ENCODE measurements at places on chromosomes 11 and 22. TPM values are rescaled to one million over a fixed set of nuclear protein-coding genes. Genes with fewer than 3 reads are reported as not detected.

DNA sequence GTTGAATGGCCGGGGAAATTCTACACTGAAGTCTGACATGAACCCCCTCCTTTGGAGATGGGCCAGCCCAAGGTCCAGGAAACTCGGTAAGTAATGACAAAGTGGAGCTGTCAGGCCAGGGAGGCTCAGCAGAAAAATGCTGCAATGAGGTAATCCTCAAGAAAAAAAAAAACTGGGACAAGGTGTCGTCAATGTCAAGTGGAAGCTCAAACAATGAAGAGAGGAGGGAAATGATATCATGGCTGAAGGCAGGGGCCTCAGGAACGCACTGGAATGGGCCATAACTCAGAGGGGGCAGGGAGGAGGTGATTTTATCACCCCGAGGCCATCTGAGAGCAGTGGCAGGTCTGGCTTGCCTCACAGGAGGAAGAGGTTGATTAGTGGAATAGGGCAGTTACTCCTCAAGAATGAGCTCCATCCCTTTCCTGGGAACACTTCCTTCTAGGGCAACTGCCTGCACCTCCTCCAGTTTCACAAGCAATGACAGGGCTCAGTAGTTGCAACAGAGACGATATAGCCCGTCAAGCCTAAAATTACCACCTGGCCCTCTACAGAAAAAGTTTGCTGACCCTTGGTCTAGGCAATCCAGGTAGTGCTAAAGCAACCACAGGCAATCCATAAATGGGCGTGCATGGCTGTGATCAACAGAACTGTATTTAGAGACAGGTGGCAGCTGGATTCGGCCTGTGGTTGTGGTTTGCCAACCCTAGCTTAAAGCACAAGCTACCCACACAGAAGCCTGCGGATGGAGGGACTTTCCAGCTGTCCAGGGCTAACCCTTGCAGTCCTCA is 65.2 kb downstream of the FBXO7 start:
- DNase-seq = no peak

The HORMAD2 gene
- not detected for polyA plus RNA-seq

The BATF2 gene
- polyA plus RNA-seq = 1.1 TPM

The DGCR6 gene
- polyA plus RNA-seq = 0.29 TPM

The POU2AF3 gene
- not detected for polyA plus RNA-seq

The SGSM1 gene
- not detected for polyA plus RNA-seq

All from BJ (cell line).